ENCODE measurements at places on chromosomes 12 and 14.
A peak's percentile ranks its signal among the peaks of the same experiment; 100 is the strongest.

GRCh38 chr12:105109465-105110212, 2.1 kb downstream of the WASHC4 start:
- DNase-seq = no peak

GRCh38 chr12:109461049-109461845, 15.9 kb downstream of the KCTD10 start:
- DNase-seq = no peak

DNA sequence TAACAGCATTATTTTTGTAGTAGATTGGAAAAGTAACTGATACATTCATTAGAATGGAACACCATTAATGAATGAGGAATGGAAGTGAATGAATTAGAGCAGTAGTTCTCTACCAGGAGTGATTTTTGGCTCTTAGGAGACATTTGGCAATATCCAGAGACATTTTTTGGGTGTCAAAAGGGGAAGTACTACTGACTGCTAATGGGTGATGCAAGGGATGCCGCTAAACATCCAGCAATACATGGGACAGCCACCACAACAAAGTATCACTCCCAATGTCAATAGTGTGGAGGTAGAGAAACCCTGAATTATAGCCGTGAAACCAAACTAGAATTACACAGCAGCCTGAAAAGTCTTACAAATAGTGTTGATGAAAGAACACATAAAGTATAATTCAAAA, 1.5 kb downstream of the CHURC1 start:
- DNase-seq = no peak

- DNase-seq = no peak
These were observed 584.8 kb downstream of the ETNK1 start for GRCh38 chr12:23209793-23210192.

- no peak for DNase-seq
These were observed 178.9 kb upstream of the MGAT4C start for GRCh38 chr12:86435053-86435452.

DNA sequence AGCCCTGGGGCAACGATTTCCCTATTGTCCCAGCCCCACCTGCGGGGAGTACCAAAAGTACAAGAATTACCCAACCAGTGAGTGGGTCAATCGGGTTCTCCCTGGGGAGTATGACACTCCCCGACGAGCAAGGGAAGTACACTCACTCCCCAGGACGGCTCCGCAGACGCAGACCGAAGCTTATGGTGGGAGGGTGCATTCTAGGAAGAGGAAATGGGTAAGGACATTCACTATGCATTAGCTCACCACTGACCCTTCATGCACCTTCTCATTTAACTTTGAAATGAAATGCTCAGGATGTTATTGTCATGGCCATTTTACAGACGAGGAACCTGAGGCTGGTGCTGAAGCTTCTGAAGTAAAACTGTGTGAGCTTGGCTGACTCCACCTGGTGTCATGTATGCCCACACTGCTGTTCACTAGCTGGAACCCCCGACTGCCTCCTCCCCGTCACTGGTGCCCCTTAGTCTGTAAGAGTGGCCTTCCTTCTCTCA, 45.8 kb upstream of the TMED10 start:
- peak; percentile 85 for DNase-seq

DNA sequence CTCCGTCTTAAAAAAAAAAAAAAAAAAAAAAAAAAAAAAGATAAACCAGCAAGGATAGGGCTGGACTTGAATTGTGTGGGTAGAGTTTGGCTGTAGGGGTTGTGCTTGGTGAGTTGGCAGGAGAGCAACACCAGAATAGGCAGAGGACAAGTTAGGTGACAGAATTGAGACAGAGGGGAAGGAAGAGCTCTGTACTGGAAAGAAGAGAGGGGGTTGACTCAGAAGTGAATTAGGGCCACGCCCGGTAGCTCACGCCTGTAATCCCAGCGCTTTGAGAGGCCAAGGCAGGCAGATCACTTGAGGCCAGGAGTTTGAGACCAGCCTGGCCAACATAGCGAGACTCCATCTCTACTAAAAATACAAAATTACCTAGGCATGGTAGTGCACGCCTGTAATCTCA, 6.1 kb upstream of the TMEM30B start:
- DNase-seq = no peak

DNA sequence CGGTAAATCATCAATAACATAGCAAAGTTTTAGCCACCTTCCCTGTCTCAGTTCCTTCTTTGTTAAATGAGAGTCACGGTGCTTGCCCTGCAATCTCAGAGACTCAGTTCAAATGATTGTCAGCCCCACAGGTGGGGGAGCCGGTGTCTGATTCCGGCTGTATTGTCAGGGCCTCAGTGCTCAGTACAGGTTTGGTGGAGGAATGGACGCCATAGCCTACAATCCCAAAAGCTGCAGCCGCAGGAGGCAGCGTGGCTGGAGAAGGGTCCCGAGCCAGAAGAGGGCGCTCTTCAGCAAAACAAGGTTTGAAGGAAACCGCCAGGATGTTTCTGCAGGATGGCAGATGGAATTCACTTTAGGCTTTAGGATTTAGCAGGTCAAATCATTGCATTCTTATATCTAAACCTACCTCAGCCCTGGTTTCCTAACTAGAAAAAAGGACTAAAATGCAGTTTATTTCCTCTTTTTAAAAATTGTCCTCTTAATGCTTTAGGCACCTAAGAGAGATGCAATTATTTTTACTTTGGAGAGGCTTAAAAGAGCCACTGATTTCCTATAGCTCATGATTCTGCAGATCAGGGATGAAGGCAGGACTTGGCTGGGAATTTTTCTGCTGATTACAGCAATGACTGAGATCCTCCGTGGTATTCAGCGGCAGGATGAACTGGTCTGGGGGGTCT, 29.2 kb downstream of the FOS start:
- no peak for DNase-seq

- DNase-seq = no peak
These were observed 671 bp upstream of the DIO3 start for GRCh38 chr14:101560534-101561113.

DNA sequence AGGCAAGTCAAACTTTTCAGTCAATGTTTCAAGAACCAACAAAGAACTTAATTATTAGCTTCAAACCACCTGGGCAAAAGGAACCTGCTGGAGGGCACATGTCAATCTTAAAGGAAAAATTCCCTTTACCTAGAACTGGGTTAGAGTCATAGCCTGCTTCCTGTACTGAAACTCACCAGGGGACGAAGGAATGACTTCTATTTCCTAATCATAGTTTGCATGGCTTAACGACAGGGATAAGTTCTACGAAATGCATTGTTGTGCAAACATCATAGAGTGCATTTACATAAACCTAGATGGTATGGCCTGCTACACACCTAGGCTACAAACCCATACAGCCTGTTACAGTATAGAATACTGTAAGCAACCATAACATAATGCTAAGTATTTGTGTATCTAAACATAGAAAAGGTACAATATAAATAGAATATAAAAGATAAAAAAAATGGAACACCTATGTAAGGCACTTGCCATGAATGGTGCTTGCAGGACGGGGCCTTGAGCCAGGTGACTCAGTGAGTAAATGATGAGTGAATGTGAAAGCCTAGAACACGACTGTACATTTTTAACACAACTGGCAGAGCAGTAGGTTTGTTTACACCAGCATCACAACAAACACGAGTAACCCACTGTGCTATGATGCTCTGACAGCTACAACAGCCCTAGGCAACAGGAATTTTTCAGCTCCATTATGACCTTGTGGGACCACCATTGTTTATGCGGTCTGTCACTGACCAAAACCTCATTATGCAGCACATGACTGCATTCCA, 234.9 kb upstream of the CAND1 start:
- peak; percentile 9 for DNase-seq

DNA sequence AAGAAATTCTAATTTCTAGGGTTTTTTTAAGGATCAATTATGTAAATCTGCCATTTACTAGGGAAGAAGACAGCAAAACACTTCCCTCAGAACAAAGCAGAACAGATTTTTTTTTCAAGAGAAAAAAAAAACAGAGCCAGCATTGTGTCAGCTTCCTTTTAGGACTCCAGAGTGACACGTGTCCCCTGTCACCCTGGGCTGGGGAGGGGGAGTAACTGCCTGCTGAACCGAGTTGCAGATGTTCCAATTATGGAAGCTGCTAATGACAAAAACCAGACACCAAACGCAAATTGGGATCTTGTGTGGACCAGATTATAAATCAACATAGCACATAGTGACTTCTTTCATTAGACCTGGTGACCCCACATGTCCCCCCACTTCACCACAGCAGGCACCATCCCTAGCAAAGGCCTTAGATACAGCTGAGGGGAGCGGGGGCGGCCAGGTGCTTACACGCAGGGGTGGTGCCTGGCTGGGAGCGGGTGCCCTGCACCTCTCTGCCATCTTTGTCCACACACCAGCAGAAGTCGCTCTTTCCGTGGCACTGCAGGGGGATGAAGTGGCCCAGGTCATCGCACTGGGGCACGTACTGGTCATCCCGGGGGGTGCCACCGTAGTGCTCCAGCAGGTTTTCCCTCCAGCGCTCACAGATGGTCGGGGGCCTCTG, 25.4 kb downstream of the RTRAF start:
- no peak for DNase-seq

- no peak for DNase-seq
These were observed 52.1 kb upstream of the DCD start for GRCh38 chr12:54700301-54700700.

DNA sequence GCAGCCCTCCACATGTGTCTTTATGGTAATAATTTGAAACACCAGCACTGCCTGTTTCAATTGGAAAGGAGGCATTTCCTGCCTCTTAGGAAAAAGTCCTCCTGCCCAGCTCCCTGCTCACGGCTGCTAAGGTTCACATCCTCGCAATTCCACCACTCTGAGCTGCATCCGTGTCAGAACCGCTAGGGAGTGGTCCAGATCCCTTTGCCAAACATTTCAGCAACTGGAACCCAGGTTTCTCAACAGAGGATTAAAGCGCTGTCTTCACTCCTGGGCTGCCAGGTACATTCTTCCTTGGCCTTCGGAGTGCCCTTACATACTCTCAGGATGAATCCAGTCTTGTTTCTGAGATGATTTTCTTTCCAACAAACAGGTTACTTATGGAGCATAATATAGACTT, 23.3 kb downstream of the C14orf132 start:
- DNase-seq = no peak

DNA sequence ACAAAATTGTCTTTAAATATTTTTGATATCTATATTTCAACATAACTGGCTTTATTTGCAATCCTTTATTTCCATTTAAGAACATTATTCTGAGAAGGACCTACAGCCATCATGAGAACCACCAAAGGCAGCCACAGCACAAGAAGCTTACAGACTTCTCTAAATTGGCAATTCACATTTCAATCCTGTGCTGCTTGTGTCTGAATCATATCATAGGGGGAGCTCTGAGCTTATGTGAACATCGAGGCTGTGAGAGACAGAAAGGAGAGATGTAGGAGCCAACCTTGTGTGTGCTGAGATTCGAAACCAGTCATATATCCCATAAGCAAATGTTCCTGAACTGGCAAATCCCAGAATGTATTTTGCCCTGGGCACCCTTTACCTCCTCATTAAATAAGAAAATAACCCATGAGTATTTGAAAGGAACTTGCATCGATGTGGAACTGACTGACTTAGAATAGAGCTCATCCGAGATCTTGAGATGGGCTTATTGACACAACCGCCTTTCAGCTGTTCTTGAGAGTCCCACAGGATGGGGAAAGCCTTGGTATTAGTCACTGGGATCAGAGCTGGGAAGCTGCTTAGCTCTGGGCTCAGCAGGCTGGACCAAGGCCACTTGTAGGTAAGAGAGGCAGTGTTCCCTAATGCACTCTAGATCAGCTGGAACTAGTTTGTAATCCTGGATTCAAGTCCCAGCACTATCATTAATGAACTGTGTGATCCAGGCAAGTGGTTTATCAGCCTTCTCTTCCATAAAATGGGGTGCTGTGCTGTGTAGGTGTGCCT, 329.8 kb downstream of the CACNA1C start:
- no peak for DNase-seq

- no peak for DNase-seq
These were observed at the start of gene IL31 for GRCh38 chr12:122174155-122174845. Gene IL31 (minus strand): TSS chr12:122174221. CDS start chr12:122174172, 49 bp downstream.

DNA sequence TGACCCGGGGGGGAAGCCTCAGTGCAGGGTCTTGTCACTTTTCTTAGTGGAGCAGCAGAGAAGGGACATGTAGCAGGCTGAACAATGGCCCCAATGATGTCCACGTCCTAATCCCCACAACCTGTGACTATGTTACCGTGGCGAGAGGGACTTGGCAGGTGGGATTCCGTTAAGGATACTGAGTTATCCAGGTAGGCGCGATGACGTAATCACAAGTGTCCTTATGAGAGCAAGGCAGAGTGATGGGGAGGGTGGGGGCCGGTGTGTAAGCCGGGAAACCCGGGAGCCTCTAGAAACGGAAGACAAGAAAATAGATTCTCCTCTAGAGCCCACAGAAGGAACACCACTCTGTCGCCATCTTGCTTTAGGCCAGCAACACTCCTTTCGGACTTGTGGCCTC, 4.4 kb downstream of the OTUB2 start:
- DNase-seq = no peak

GRCh38 chr14:73599499-73599898, 7.8 kb downstream of the ACOT4 start:
- no peak for DNase-seq

GRCh38 chr12:46027172-46027571, 36.8 kb upstream of the SCAF11 start:
- no peak for DNase-seq

GRCh38 chr12:53591301-53592206, 34.6 kb downstream of the ATF7 start:
- no peak for DNase-seq

DNA sequence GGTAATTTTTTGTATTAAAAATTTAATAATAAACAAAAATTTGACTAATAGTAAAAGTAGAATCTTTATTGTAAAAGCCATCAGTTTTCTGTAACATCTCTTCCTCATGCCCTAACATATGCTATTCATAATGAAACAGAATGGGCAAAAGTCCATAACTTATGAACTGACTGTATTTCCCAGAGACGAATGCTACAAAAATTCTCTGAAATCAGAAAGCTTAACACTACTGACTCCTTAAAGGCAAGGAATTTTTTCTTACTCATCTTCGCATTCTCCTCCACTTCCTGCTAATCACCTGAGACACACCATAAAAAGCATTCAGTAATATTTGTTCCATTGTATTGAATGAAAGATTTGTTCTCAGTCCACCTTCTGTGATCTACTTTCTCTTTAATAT, 17.6 kb downstream of the MON2 start:
- DNase-seq = no peak

- DNase-seq = no peak
These were observed 2.4 kb downstream of the ACVR1B start for GRCh38 chr12:51953864-51954263.

DNA sequence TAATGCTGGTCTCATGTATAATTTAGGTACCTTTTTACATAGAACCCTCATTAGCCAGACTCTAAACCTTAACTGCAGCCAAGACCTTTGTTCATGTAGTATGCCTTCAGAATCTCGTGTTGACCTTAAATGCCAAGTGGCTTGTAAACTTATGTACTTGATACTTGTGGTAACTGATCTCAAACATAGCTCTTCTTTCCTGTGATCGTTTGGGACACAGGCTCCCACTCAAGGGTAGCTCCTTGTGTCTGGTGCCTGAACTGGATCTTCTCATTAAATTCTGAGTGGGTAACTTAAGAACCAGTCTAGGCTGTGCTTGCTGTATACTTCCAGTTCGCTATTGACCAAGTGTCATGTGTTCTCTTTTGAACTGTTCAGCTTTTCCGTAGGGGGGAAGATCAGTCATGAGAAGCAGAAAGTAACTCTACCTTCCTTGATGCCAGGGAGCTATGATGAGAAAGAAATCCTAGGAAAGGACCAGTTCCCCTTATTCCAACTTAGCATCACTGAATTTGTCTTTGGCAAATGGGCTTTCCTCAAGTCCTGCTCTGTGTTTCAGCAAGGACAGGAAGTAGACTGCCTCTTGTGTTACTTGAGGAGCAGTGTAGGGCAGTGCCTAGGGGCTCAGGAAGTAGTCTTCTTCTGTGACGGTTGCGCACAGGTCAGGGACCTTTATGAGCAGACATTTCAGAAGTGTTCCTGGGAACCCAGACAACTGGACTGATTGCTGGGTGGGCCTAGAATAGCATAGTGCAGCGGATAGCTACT, 2.5 kb downstream of the LGALS3 start:
- DNase-seq = no peak

Data from HS-5 (cell line).